ENCODE measurements at places on chromosomes 3 and 15.

- DNase-seq: no peak
Measured at GRCh38 chr3:18446149-18446825, 21.1 kb upstream of the SATB1 start.

- DNase-seq: no peak
Measured at GRCh38 chr15:32649342-32649741, 7.8 kb downstream of the SCG5 start.

DNA sequence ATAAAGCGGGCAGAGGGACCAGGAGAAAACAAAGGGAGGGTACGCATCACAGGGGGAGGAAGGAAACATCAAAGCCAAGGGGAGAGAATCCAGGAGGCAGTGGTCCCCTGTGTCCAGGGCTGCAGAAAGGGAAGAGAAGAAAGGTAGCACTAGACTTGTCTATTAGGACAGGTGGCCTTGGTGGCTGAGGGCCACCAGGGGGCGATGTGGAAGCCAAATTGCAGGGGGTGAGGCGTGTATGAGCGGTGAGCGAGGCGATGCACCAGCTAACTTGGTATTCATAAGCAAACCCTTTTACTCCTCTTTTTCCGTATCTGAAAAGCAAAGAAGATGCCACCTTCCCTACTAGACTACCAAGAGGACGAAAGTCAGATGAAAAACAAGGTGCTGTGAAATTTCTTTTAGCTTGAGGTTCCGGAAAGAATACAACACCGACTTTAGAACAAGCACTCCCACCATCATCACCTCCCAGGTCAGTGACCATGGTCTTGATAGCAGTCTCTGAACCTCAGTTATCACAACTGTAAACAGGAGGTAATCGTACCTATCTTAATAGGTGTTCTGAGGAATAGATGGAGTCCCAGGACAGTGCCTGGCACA is 654.4 kb upstream of the ADAMTS9 start:
- DNase-seq: peak; percentile 16

DNA sequence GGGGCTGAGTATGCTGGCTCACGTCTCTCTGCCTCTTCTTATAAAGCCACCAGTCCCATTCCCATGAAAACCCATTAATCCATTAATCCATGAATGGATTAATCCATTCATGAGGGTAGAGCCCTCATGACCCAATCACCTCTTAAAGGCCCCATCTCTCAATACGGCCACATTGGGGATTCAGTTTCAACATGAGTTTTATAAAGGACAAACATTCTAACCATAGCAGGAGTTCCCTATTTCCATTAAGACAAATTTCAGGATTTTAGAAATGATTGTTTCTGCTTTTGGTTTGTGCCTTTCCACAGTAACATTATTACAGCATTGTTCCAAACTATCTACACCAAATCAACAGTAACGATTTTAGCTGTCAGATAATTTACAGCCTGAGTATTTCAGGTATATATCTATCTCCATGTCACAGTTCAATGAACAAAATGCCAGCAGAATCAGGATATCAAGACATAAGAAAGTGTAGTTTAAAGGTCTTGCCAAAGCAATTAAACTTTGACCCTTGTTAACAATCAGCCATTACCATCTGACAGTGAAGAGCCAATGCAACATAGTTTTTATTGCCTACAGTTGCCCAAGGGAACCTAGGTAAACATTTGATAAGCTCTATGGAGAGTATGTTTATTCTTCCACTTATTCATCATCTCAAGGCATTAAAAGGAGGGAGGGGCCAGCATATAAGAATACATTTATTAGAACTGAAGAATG is 3.8 kb downstream of the TSPAN3 start:
- no peak for DNase-seq

- DNase-seq: no peak
Measured at GRCh38 chr3:184186184-184186901, at the start of gene ABCF3. ABCF3 (plus strand) TSS chr3:184186199; CDS start chr3:184186208, 9 bp downstream.

DNA sequence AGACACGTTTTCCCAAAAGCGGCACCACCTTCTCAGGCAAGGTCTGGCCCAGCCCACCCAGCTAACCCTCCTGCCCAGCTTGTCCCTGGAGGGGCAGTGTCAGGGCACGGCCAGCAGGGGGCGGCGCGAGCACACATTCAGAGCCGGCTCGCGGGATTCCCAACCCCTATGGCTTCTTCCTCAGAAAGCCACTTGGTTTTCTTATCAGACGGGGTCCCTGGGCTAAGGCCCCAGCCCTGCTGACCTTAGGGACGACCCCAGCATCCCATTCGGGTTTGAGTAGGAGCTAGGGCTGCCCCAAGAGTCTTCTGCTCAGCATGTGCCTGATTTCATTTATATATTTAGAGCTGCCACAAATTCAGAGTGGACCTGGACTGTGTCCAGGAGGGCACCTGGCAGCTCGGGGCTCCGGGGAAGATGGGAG is 14.5 kb downstream of the RLBP1 start:
- DNase-seq: peak; percentile 65

- DNase-seq: peak; percentile 50
Measured at GRCh38 chr3:12984023-12984823, 89.0 kb downstream of the IQSEC1 start.

GRCh38 chr3:19881036-19881435 is 53.0 kb downstream of the EFHB start:
- no peak for DNase-seq

GRCh38 chr15:48089702-48090101 is 31.1 kb upstream of the SLC24A5 start:
- DNase-seq: no peak

All from SHP77 (cell line).